ENCODE measurements at places on chromosomes 12 and 14.

DNA sequence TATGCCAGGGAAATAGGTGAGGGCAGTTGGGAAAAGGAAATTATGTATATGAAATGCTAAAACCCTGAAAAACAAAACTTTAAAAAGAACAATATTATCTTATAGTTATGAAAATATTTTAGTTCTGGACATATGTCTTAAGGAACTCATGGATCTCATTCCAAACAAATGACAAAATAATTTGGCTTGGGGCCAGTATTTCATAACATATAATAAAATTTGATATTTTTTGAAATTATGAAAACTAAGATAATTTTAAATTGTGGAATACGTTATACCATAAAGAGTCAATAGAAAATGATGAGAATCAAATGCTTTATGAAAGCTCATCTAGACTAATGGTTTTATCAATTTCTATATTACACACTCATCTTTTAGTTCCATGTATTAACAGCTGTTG is 173.8 kb upstream of the DCN start:
- no peak for DNase-seq

DNA sequence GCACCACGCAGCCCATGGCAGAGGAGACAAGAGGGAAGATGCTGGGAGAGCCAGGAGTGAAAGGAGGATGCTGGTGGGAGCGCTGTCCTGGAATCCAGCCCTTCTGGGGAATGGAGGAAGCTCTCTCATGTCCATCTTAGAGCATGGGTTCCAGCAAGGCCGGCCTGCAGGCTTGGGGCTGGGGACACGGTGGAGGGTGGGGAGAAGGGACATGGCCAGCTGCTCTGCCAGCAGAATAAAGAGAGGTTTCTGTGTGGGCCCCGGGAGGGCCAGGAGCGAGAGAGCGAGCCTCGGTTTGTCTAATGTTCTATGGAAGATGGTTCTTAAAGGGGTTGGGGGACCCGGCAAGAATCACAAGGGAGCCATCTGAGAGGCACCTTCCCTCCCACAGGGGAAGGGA is 60.2 kb downstream of the RIMBP2 start:
- no peak for DNase-seq

- DNase-seq = no peak
Measured at GRCh38 chr12:46832130-46832704, 6.4 kb upstream of the SLC38A4 start.

GRCh38 chr14:77490347-77490986 is 8.1 kb downstream of the ISM2 start:
- no peak for DNase-seq

- DNase-seq = no peak
Measured at GRCh38 chr14:78016532-78016931, 153.6 kb upstream of the NRXN3 start.

- DNase-seq = no peak
Measured at GRCh38 chr12:107042801-107043200, 50.5 kb downstream of the CRY1 start.

GRCh38 chr14:22084393-22085281 is 411.0 kb upstream of the OR4E1 start:
- DNase-seq = no peak

GRCh38 chr12:5455045-5455444 is 23.1 kb downstream of the NTF3 start:
- no peak for DNase-seq

GRCh38 chr12:263574-263973 is 938 bp upstream of the SLC6A13 start:
- DNase-seq = no peak

GRCh38 chr12:91988086-91988923 is 157.3 kb downstream of the BTG1 start:
- no peak for DNase-seq

DNA sequence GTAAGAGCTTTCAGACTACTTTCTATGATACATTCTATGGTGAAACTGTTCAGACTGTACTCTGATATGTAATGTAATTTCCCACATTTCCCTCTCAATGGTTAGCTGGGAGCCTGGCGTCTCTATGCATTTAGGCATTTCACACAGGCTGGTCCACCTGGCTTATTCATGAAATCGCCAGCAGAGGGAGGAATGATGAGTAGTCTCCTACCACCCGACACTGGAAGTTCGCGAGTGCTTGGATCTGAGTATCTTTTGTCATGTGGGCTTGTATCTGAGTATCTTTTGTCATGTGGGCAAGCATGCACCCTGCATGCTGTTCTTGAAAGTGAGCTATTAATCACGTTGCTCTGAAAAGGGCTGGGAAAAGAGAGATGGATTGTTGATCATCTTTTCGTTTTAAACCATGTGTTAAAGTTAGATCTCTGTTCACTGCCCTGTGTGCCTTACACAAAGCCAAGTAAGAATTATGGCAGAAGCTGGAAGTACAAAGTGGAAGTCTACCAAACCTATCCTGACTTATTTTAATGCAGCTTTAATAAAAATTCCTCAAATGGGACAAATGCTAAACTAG is 235.0 kb downstream of the ATP23 start:
- no peak for DNase-seq

GRCh38 chr14:68495101-68496039 is 297.5 kb downstream of the ZFP36L1 start:
- no peak for DNase-seq

- DNase-seq = no peak
Measured at GRCh38 chr14:81400852-81401251, 728 bp upstream of the STON2 start.

- no peak for DNase-seq
Measured at GRCh38 chr14:102390064-102390855, 27.5 kb downstream of the TECPR2 start.

DNA sequence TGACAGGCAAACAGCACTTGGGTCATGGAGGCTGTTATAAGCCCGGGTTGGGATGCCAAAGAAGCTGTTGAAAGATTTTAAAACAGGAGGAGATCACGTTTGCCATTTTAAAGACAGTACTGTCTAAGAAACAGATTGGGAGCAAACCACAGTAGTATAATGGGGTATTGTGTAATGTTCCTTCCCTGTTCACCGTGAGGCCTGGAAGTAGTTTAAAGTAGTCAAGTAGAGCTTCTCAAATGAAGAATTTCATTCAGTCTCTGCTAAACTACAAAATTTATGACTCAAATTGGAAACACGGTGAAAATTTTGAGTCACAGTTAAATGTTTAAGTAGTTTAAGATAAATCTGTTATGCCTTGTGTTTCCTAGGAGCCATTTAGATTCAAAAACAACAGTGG is 35.8 kb downstream of the ATP2A2 start:
- DNase-seq = no peak

GRCh38 chr12:48184549-48184922 is 1.1 kb downstream of the CCDC184 start:
- no peak for DNase-seq

DNA sequence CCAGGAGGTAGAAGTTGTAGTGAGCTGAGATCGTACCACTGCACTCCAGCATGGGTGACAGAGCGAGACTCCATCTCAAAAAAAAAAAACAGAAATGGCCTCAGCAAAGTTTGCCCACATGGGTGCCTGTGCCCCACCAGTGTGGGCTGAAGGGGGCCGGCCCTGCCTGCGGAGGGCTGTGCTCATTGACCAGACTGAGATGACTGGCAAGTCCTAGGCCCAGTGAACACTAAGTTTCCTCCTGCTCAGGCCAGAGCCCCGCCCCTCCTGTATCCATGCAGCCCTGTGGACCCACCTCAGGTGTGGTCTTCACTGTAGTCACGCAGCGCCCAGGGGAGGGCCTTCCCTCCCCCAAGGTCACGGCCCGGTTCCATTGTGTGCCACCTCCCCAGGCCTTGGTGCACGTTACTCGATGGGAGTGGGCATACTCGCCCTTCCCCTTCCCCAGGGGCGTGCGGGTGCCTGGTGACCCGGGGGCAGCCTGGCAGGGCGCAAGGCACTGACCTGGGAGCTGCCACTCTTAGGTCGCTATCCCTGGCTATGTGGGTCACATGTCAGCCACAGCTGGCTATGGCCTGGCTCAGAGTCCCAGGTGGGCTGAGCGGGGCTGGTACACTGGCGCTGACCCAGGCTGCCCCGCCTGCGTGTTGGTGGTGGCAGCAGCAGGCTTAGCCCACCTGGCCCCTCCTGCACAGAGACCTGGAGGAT is 16.1 kb downstream of the INF2 start:
- no peak for DNase-seq

DNA sequence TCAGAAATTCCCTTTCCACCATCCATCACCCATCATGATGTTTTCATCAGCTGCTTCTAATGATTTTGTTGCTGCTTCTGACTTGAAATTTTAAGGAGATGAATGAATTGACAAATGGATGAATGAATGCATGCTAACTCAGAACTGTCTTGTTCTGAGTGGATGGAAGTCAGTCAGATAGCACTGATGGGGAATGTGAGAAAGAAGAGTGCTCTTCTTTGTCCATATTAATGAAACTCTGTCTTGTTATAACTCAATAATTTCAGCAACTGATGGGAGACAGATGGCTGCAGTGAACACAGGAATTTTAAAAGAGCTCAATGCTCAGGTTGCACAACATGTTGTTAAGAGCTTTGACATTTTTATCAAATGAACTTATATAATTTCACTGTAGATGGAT is 422.0 kb downstream of the TRHDE start:
- DNase-seq = no peak

DNA sequence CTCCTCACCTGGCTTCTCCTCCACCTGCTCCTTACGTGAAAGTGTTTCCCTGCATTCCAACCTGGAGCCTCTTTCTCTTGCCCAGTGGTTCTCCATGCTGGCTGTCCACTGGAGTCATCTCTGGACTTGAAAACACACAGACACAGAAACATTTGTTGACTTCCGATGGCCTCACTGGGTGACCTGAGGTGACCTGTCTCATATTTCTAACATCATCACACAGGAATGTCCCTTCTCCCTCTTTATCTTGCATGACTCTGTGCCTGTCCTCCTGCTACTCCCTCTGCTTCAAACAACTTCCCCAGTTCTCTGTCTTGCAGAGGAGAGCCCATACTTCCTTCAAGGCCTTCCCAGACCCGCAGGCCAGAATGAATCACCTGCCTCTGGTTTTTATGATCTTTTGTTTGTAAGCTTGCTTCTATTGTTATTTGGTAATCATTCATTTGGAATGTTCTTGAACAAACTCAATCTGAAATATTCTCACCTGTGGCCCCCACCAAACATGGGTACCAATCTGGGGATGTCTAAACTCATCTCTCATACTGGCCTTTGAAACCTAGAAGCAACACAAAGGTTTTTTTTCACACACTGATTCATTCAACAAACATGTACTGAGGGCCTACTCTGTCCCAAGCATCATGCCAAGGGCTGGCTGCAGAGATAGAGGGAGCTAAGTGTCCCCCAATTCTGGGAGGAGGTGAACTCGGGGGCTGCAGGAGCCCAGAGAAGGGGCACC is 9.7 kb upstream of the RIN3 start:
- DNase-seq = no peak

- no peak for DNase-seq
Measured at GRCh38 chr12:55795950-55796349, 21.6 kb downstream of the SARNP start.

- DNase-seq = no peak
Measured at GRCh38 chr12:273382-273781, 10.7 kb upstream of the SLC6A13 start.

DNA sequence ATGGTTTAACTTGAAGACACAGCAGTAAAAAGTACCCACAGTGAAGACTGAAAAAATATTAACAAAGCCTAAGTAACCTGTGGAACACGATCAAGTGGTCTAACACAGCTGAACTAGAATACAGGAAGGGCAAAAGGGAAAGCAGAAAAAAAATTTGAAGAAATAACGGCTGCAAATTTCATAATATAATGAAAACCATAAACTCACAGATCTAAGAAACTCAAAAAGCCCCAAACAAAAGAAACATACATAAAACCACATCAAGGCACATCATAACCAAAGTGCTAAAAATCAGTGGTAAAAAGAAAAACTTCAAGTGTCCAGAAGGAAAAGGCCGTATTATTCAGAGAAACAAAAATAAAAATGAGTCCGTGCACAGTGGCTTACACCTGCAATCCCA is 30.9 kb downstream of the SPPL3 start:
- no peak for DNase-seq

DNA sequence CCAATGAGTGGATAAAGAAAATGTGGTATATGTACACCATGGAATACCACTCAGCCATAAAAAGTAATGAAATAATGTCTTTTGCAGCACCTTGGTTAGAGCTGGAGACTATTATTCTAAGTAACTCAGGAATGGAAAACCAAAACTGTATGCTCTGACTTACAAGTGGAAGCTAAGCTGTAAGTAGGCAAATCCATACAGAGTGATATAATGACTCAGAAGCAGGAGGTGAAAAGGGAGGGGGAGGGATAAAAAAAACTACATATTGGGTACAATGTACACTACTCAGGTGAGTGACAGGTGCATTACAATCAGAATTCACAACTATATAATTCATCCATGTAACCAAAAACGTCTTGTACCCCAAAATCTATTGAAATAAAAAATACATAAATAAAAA is 15.1 kb upstream of the CLEC1A start:
- no peak for DNase-seq

DNA sequence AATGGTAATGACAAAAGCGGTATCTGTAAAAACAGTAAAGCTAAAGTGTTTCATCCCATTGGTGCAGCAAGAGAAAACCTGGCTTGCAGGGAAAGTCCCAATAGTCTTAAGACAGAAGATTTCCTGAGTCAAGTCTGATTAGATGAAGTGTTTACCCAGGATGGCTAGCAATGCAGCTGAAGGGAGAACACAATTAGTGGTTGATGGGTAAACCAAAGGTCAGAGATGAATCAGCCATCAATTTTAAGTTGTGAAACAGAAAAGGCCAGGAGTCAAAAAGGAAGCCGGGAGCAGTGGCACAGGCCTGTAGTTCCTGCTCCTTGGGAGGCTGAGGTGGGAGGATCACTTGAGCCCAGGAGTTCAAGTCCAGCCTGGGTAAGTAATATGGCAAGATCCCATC is 52.6 kb downstream of the SEC23A start:
- no peak for DNase-seq

GRCh38 chr14:90848944-90849731 is 32.9 kb upstream of the TTC7B start:
- DNase-seq = no peak
